ENCODE measurements at places on chromosomes 7 and 10. TPM values are rescaled to one million over a fixed set of nuclear protein-coding genes. Genes with fewer than 3 reads are reported as not detected.

Gene CDK6
- total RNA-seq: 20.2 TPM

Gene GIMAP1
- total RNA-seq: 14.3 TPM

Gene CPVL
- total RNA-seq: not detected

Gene FAM241B
- 0.18 TPM for total RNA-seq

Gene PON3
- total RNA-seq: 0.66 TPM

Gene PIK3AP1
- total RNA-seq: under 0.01 TPM

Gene ANXA8
- not detected for total RNA-seq

Gene OR2A42
- total RNA-seq: 0.09 TPM

Gene BAMBI
- total RNA-seq: 2.2 TPM

Gene GIMAP6
- total RNA-seq: 150 TPM

Gene DIP2C
- 5.0 TPM for total RNA-seq

Gene GPR22
- not detected for total RNA-seq

Gene HOXA1
- total RNA-seq: 0.54 TPM

Gene MSMB
- 0.27 TPM for total RNA-seq

Gene C10orf53
- not detected for total RNA-seq

Gene ALOX5
- under 0.01 TPM for total RNA-seq

Gene MYO1G
- total RNA-seq: under 0.01 TPM

Gene GRID1
- total RNA-seq: 0.09 TPM

Gene ZNF680
- total RNA-seq: 7.3 TPM

Gene VWDE
- total RNA-seq: 0.19 TPM

Gene FRMD4A
- total RNA-seq: 90.2 TPM

Gene NXPH1
- total RNA-seq: not detected

Gene MGMT
- total RNA-seq: 4.9 TPM
